ENCODE measurements at places on chromosomes 5 and 9.

GRCh38 chr5:135328128-135328687 lies 70.8 kb downstream of the MACROH2A1 start:
- DNase-seq, result no peak

GRCh38 chr9:13461414-13461991 lies 182.0 kb upstream of the MPDZ start:
- DNase-seq, result no peak

GRCh38 chr5:78546276-78546996 lies 102.1 kb downstream of the LHFPL2 start:
- DNase-seq, result no peak

DNA sequence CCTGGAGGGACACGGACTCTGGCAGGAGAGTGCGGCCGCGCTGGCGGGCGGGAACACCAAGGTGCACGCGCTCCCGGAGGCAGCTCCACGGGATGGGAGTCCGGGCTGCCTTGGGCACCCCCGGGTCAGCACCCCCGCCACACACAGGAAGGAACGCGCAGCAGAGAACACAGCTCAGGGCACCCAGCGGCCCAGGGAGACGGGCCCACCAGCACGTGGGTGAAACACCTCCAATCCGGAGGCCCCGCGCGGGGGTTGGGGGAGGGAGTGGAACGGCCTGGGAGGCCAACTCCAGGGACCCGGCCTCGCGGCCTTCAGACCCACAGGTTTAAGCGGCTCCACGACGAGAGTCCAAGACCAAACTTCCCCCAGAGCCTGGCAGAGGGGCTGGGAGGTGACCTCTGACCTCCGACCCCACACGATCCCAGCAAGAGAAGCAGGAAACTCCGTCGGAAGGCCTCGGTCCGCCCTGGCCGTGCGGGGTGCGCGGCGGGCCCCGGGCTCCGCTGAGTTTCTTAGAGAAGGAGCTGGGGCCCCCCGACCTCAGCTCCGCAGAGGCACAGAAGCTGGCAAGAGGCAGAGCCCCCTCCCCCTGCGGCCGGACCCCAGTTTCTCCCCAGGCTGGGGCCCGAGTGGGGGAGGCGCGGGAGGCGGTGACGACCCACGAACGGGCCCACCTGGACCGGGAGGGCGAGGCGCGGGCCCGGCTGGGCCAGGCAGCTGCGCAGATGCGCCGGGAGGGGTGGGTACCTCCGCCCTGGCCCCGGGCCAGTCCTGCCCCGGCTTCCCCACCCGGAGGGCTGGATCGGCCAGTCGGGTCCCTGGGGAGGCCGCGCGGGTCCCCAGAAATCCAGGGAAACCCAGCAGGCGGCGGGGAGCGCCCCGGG lies 851 bp downstream of the NACC2 start:
- no peak for DNase-seq

- no peak for DNase-seq
These were observed 137.1 kb downstream of the CAAP1 start for GRCh38 chr9:26755476-26755875.

DNA sequence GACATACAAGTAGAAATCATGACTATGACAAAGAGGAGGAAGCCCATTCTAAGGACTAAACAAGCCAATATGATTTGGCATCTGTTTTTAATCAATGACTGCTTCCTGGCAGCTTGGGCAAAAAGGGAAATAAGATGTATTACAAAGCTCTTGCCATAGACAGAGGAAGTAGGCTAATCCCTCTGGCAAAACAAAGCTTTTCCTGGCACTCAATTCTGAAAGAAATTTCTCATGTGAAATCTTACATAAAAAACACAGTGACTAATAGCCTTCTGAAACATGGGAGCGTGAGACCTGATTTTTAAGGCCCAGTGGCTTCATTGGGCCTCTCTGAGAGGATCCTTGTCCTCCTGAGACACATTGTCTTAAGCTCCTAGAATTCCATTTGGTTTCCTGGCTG lies 93.6 kb downstream of the COL23A1 start:
- no peak for DNase-seq

DNA sequence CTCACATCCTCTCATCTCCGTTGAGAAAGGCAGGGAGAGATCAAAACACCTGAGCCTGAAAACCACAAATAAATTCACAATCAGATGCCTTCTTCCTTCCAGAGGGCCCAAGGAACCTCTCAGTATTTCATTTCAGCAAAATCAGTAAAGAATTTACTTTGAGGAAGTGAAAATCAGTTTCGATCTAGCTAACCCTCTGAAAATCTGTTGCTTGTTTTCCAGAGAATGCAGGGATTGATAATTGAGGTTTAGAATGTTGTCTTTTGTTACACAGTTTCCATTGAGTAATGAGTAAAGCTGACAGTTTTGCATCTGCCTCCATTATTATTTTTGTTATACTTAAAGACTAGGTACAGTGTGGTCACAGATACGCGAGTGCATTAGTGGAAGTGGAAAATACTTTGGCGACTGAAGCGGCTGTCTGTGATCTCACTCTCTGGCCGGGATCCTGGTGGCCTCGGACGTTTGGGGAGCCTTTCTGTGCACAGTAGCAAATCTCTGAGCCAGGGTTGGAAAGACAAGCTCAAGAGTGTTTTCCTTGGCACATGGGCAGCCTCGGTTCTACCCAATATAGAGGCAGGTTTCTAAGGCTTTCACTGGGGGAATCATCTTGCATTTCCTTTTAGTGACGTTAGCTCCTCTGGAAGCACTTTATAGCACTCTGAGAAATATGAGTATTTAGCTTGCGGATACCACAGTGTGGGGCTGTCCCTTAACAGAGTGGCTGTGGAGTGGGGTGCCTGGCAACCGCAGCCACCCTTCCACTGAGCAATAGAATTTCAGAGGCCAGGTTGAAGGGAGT lies 32.2 kb upstream of the ANGPTL2 start:
- DNase-seq, result peak; percentile 82

- DNase-seq, result no peak
These were observed 25.9 kb upstream of the PIK3R1 start for GRCh38 chr5:68189613-68190012.

- DNase-seq, result no peak
These were observed 7.6 kb upstream of the ITGA2 start for GRCh38 chr5:52981507-52981906.

DNA sequence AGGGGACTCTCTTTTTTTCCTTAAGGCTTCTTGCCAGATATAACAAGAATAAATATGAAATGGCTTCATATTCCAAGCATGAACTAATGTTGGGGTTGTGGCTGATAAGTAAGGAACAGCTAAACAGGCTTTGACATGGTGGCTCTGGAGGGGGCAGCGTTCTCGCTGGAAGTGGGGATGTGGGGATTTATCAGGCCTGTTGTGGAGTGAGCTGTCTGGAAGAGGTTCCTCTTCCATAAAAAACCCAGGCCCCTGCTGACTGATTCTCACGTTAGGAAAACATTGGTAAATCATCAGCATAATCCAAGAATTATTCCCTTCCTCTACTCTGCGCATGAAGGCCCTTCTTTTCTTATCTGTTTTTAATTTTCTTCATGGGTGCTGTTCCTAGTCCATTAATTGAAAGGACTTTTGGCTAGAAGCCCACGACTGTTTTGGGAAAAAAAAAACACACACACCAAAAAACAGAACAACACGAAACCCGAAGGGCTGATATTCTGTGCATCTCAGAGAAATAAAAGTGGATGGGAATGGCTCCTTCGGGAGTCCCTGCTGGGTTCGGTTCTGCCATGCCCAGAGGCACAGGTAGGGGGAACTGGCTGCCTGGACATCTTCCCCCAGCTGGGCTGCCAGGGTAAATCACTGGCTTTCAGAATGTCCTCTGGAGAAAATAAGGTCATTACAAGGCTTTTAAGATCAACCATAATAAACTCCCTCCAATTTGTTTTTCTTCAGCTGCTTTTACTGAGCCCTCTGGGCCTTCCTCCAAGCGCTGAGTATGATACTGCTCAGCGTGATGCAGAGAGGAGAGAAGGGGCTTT lies 297.0 kb downstream of the SLIT3 start:
- DNase-seq, result no peak

DNA sequence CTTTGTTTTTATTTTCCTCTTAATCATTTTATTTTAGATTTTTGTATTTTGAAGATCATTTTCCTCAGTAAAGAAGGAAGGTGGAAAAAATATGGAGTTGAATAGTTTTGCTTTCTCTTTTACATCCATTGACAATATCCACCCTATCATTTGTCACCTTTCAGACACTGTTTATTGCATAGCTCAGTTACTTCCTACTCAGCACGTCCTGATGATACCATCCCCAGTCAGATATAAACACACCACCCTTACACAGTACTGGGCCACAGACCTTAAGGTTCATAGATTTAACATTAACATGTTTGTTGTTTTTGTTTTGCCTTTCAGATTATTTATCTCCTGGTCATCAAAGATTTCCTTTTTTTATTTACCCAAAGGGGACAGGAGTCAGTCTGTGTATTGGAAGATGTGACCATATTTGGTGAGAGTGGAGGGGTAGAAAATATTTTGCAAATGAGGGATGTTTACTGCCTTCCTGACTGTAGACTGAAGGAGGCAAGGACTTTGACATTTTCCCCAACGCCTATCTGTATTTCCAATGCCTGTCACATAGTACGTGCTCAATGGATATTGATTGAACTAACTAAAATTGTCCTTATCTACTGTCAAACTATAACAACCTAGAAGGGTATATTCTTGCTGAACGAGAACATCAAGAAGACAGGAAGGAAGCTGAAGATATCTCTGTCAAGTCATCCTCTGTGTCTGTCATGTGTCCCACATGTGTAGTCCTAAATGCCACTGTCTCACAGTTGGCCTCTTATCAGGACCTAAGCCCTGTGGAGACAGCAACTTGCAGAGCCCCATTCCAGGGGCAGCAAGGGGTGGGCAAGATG lies 15.6 kb downstream of the STX17 start:
- DNase-seq, result no peak

DNA sequence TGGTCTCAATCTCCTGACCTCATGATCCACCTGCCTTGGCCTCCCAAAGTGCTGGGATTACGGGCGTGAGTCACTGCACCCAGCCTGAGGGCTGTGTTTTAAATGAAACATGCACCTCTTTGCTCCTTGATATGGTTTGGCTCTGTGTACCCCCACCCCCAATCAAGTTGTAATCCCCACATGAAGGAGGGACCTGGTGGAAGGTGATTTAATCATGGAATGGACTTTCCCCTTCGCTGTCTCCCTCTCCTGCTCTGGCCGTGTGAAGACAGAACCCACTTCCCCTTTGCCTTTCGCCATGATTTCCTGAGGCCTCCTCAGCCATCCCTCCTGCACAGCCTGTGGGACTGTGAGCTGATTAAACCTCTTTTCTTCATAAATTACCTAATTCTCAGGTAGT lies 12.5 kb upstream of the NOTCH1 start:
- no peak for DNase-seq

- DNase-seq, result no peak
These were observed 191.4 kb downstream of the MAN2A1 start for GRCh38 chr5:109880907-109881685.

- no peak for DNase-seq
These were observed 151.5 kb upstream of the SMC2 start for GRCh38 chr9:103942651-103943050.

- DNase-seq, result no peak
These were observed 250.8 kb downstream of the SLIT3 start for GRCh38 chr5:169050146-169050571.

- no peak for DNase-seq
These were observed 329 bp downstream of the CDC23 start for GRCh38 chr5:138212828-138213160.

GRCh38 chr5:2874099-2874498 lies 122.6 kb upstream of the IRX2 start:
- no peak for DNase-seq

DNA sequence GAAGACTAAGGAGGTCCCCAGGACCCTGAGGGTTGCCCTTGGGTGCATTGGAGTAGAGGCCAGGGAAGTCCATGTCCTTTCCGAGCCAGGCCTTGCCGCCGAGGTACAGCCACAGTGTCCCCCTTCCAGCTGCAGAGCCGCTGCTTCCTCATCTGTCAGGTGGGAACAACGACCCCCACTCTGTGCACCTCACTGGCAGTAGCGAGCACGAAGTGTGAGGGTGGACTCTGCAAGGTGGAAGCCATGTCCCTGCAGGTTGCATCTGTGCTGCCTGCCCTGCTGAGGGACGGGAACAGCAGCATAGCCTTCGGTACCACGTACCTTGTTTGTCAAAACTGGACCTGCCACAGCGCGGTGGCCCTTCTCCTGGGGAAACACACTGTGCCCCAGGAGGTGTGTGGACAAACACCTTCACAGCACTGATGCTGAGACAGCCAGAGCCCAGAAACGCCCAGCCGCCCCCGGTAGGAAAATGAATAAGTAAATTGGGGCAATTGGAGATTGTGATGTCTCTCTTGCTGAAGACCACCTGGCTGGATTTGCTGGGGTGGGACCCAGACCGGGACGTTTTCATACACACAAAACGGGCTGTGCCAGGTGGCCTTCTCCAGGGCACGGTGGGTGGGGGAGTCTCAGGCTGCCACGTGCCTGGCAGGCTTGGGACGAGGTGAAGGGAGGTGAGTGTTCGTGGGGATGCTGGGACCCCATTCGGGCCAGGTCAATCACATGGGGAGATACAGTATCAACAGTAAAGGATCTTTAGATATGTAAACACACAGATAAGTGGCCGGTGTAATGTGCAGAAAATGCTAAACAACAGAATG lies 157.3 kb downstream of the RXRA start:
- DNase-seq, result no peak

GRCh38 chr5:77074745-77075144 lies 12.3 kb downstream of the ZBED3 start:
- no peak for DNase-seq

DNA sequence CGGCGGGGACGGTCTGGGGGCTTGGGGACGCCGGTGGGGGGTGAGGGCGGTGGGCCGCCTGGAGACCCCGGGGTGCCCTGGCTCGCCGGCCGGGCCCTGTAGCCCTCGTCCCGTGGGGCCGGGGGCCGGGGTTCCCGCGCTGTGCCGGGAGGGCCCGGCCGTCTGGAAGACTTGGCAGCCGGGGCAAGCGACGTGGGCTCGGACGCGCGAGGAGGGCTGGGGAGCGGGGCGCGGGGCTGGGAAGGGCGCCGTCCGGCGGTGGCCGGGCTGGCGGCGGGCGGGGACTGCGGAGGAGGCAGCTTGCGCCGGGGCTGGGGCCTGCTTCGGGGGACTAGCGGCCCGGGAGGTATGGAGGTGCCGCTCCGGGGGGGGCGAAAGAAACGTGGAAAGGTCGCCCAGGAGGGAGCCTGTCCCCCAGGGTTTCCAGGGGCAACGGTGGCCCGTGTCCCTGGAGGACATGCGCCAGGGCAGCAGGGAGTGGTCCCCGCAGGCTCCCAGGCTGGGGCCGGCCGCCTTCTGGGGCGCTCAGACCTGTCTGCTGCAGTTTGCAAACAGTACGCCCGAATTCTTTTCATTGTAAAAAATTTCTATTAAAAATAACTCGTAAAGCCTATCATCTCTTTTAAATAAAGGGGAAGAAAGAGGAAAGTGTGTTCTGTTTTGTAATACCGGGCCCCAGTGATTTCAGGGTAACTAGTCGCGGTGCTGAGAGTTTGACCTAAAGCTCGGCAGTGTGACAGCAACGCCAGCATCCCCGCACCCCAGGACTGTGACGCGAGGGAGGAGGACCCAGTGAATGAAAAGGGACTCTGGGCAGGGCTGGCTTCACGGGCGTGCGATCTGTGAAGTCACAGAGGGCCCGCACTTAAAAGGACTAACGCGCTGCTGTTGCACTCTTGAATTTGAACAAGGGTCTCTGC lies 752 bp upstream of the ANKH start:
- DNase-seq, result no peak

GRCh38 chr5:173745123-173745522 lies 128.7 kb upstream of the BOD1 start:
- DNase-seq, result no peak

Measured in astrocyte of the cerebellum (primary cell).